GM23248 (cell line): ENCODE measurements at places on chromosomes 6 and 20. TPM values are rescaled to one million over a fixed set of nuclear protein-coding genes. Genes with fewer than 3 reads are reported as not detected.

Gene TBXT
- not detected in 2 replicates for polyA plus RNA-seq

Gene RAB32
- polyA plus RNA-seq: 236 and 239 TPM in 2 replicates

DNA sequence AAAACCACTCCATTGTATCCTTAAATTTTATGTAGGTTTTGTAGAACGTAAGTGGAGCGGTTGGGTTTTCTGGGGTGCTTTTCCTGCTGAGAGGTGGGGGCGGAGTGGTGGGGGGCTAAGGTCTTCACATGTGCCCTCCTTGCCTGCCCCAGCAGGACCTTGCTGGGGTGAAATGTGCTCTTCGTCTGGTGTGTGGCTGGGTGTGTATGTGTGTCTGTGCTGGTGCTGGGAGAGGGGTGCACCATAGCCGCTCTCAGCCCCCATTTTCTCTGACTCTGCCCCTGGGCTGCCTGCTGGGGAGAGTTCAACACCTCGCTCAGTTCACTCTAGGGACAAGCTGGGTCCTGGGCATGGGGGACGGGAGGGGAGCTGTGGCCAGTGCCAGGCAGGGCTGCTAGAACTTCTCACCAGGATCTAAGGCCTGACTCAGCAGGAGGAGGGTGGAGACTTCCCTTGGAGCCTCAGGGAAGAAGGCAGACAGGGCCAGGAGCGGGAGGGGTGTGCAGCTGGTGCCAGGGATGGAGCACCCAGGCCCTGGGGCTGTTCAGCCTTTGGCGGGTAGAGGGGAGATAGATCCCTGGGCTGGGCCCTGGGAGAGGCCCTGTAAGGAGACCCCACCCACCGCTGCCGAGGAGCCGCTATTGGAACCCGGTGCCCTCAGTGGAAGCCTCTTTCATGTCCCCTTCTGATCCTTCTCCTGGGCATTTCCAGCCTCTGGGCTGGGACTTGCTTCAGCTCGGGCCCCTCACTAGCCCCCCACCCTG is 4.8 kb downstream of the SOX18 start:
- peak; percentile 84 for DNase-seq
- H3K27me3 ChIP-seq: peaks cover 25% of the 10 kb centered on the region
- H3K36me3 ChIP-seq: no peaks in the 10 kb centered on the region
- H3K4me3 ChIP-seq: no peak overlapping the region
- H3K4me1 ChIP-seq: peaks cover 8% of the 10 kb centered on the region; the same call in 1 of the 2 replicates

DNA sequence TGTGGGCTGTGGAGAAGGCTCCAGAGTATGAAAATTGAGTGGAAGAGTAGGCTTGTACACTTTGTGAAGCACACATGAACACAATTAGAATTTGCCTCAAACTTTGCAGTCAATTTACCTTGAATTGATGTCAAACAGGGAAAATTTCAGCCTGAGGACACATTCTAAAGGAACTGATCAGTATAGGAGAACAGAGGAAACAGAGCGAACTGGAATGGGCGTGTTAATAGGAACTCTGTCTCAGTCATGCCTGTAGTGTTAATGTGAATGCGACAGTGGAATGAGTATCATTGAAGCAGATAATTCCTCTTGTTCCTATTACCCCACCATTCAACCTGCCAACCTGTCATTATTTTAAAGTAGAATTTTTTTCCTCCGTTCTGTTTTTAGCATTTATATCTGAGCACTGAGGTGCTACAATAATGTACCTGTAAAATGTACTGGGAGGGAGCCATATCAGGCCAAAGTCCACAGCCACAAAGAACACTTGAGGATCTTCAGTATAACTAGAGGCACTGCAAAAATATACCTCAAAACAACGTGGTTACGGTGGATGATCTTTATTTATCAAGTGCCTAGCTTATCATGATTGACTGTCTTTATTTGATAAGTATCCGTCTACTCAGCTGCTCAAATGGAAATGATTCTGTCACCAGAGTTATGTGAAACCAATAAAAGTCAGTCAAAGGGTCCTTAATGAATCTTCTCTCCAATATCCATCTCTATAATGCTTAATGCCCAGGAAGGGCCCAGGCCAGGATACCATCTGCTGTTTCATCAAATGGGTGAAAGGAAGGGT is 125.3 kb upstream of the STMND1 start:
- no peak for DNase-seq
- H3K27ac ChIP-seq: no peak overlapping the region
- no peak overlapping the region for H3K4me3 ChIP-seq
- peaks cover 9% of the 10 kb centered on the region; the same call in 1 of the 2 replicates for H3K4me1 ChIP-seq
- H3K36me3 ChIP-seq: no peaks in the 10 kb centered on the region
- H3K27me3 ChIP-seq: no peaks in the 10 kb centered on the region

DNA sequence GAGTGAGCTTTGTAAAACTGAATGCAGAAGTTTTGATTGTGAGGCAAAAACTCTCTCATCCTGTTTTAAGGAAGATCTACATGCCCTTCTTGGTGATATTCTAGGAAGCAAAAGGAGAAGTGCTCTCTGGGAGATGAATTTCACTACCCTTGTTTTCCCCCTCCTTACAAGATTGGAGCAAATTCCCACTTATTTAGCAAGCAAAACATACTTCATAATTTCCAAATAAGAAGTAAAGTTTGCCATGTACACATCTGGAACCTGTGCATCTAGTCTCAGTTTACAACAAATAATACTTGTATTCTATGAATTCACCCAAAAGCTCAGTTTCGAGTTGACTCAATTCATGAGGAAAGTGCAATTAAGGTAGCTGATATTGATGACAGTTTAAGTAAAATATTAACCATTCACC is 27.6 kb upstream of the IFNGR1 start:
- H3K27me3 ChIP-seq: 0 out of 2 replicates have a peak, but pooled peaks cover 3% of the 10 kb centered on the region
- H3K4me3 ChIP-seq: no peak overlapping the region
- H3K4me1 ChIP-seq: peaks cover 6% of the 10 kb centered on the region
- H3K36me3 ChIP-seq: no peaks in the 10 kb centered on the region
- DNase-seq: no peak

DNA sequence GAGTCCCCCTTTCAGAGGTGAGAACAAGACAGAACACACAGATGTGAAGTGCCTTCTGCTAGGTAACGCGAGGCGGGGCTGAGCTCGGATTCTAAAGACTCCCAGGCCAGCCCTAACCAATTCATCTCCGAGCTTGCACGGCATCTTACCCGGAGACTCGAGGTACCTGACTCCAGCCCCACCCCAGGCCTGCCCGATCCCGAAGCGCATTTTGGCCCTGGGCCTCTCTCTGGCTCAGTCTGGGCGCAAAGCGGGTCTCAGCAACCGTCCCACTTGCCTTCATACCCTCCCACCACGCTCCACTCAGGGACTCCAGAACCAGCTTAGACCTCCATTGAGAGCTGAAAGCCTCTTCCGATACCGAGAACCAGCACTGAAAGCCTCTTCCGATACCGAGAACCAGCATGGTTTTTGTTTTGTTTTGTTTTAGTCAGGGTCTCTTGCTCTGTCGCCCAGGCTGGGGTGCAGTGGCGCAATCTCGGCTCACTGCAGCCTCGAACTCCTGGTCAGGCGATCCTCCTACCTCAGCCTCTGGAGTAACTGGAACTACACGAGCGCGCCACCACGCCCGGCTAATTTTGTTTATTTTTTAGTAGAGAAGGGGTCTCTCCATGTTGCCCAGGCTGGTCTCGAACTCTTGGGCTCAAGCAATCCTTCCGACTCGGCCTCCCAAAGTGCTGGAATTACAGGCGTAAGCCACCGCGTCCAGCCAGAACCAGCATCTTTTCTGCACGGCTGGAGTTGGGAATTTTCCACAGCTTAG is 557 bp upstream of the DYNLRB1 start:
- DNase-seq: peak; percentile 19
- H3K36me3 ChIP-seq: peaks cover 23% of the 10 kb centered on the region; the same call in 1 of the 2 replicates
- peak overlapping the region; percentile 85 for H3K27ac ChIP-seq
- H3K27me3 ChIP-seq: no peaks in the 10 kb centered on the region
- H3K4me3 ChIP-seq: peak overlapping the region; percentile 85

- no peaks in the 10 kb centered on the region for H3K27me3 ChIP-seq
- peak overlapping the region; percentile 78 for H3K4me3 ChIP-seq
- H3K27ac ChIP-seq: peak overlapping the region; percentile 75
- H3K4me1 ChIP-seq: peaks cover 21% of the 10 kb centered on the region
- no peaks in the 10 kb centered on the region for H3K36me3 ChIP-seq
These were observed 25.4 kb upstream of the ASIP start for GRCh38 chr20:34215711-34216381.

DNA sequence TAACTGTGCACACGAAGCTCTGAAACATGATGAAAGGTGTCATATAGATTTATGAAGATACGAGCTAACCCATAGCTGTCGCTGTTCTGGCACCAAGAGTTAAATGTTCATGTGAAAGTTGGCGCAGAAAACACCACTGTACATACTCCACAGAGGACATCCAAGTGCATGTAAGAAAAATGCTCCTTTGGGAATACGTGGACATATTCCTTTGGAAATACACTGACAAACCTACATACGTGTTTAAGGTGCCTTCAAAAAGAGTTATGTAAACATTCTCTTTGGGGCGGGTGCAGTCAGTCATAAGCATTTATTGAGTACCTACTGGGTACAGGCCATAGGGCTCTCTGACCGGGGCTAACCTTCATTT is 723 bp upstream of the ARID1B start:
- peak overlapping the region; percentile 87 for H3K4me3 ChIP-seq
- H3K27ac ChIP-seq: peak overlapping the region; percentile 97
- no peaks in the 10 kb centered on the region for H3K27me3 ChIP-seq
- H3K4me1 ChIP-seq: peaks cover 31% of the 10 kb centered on the region
- peak; percentile 71 for DNase-seq

DNA sequence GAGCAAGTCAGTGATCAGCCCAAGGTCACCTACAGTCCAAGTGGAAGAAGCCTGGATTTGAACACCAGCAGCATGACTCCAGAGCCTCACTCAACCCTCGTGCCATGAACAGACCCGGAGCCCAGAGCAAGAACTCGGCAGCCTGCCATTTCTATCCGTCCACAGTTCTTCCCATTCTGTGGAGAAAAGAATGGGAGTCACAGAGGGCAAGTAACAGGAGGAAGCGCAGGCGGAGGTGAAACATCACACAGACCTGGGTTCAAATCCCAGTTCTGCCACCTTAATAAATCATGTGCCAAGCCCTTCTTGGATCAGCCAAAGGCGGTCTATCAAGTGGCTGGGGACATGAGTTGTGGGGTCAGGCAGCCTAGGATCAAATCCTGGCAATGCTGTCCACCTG is 4.3 kb downstream of the PREX1 start:
- H3K4me1 ChIP-seq: peaks cover 17% of the 10 kb centered on the region
- H3K27me3 ChIP-seq: peaks cover 11% of the 10 kb centered on the region; the same call in 1 of the 2 replicates
- no peak overlapping the region for H3K27ac ChIP-seq

- H3K4me3 ChIP-seq: no peak within 1 kb of the TSS
- H3K36me3 ChIP-seq: no peaks in the 10 kb centered on the region
- H3K27ac ChIP-seq: no peak within 1 kb of the TSS
- H3K4me1 ChIP-seq: no peaks in the 10 kb centered on the region
These were observed at the start of gene LY86 for GRCh38 chr6:6588064-6588923. LY86 (plus strand) TSS chr6:6588720; CDS start chr6:6588735, 15 bp downstream.

DNA sequence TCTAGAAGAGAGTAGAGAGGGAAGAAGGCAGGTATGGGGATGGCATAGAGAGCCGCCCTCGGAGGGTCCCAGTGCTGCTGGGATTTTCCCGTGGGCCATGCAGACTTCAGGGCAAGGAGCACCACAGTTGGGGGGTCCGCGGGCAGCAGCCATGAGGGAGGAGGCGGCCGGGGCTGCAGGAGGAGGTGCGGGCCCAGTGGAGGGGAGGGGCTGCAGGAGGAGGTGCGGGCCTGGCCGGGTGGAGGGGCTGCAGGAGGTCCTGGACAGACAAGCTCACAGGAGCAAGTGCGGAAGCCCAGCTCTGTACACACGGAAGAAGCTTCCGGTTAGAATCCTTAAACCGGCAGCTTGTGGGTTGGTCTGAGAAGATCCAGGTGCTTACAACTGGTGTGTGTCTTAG is 34.6 kb upstream of the CHRNA4 start:
- no peaks in the 10 kb centered on the region for H3K4me1 ChIP-seq
- no peak for DNase-seq
- no peak overlapping the region for H3K27ac ChIP-seq
- no peaks in the 10 kb centered on the region for H3K36me3 ChIP-seq
- no peak overlapping the region for H3K4me3 ChIP-seq
- peaks cover 26% of the 10 kb centered on the region; the same call in 1 of the 2 replicates for H3K27me3 ChIP-seq
